ENCODE measurements at places on chromosomes 2 and 18.

DNA sequence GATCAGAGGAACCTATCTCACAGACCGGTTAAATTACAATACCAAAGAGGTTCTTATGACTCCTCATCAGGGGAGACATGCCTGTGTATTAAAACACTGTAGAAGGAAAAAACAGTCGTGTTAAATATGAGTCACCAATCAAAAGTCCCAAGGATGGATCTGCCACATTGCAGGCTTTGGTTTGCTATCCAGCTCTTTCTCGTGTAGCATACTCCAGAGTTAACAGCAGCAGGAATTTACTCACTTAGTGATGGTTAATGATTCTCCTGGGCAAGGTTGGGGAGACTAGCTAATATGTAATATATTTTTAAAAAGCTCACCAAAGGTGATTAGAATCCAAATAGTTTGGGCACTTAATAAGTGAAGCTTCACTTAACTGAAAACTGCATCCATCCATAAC is 109.7 kb downstream of the MBD5 start:
- DNase-seq, result no peak

DNA sequence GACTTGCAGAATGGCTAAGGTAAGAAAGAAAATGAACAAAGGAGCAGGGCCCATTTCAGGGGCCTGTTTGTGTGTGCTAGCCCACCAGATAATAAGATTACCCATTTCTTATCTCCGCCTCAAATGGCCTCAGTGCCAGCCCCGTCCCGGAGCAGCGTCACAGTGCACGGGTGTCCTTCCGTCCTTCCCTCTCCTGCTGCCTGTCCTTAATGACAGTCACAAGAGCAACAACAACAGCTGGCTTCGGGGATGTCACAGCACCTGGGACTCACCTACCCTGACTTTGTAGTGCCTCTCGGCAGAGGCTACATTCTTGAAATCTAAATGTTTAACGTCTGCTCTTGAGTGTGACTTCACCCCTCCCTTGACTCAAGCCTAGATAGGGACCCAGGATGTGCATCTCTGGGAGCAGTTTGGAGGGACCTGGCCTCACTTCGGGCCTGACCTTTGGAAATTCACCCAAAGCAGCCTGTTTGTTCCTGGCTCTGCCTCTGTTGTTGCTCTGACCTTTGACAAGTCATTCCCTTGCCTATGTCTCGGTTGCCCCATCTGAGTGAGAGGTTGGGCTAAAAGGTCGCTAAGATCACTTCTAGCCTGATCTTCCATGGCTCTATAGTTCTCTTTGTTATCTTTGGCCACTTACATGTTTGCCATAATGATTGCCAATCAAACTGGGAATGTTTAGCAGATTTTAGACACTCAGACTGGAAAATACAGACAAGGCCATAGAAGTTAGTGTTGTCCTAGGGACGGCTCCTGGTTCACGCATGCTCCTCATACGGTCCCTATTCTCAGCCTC is 122.5 kb downstream of the KLHL29 start:
- DNase-seq, result no peak

DNA sequence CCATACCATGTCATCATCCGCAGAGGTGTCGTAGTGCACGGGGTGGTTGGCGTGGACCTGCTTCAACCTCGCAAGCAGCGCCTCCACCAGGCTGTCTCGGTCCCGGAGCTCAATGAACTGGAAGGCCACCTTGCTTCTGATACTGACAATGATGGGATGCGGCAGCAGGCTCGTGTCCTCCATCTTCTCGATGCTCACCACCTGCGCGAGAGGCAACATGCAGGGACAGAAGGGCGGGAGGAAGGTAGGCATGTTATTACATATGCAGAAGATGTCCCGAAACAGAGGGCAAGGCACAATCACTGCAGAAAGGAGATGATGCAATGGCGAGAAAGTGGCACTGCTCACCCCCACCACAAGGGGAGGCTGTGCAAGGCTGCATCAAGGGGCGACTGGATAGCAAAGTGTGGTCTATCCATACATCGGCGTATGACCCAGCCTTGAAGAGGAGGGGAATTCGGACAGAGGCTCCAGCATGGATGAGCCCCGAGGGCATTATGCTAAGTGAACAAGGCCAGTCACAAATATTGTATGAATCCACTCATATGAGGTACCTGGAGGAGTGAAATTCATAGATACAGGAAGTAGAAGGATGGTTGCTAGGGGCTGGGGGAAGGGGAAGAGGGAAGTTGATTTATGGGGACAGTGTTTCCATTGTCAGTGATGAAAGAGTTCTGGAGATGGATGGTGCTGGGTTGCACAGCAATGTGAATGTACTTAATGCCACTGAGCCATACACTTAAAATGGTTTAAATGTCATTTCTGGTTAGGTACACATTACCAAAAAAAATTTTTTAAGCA is 36.6 kb downstream of the RPL31 start:
- no peak for DNase-seq

DNA sequence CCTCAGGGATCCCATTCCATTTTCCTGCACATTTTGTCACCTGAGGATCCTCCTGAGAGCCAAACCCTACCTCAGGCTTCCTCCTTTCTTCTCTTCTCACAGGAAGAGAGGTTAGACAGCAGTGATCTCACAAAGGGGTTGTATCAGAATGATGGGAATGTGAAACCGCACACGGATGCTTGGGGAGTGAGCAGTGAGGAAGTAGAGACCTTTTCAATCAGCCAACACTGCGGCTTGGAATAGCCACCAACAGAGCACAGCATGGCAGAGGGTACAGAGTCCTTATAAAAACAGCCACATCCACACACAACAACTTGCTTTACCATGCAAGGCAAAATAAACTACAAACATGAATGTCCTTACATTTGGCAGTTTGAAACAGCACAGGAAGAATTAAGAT is 8.7 kb downstream of the TMEM182 start:
- no peak for DNase-seq

- DNase-seq, result no peak
Measured at GRCh38 chr18:43547456-43547855, 270.2 kb upstream of the SYT4 start.

DNA sequence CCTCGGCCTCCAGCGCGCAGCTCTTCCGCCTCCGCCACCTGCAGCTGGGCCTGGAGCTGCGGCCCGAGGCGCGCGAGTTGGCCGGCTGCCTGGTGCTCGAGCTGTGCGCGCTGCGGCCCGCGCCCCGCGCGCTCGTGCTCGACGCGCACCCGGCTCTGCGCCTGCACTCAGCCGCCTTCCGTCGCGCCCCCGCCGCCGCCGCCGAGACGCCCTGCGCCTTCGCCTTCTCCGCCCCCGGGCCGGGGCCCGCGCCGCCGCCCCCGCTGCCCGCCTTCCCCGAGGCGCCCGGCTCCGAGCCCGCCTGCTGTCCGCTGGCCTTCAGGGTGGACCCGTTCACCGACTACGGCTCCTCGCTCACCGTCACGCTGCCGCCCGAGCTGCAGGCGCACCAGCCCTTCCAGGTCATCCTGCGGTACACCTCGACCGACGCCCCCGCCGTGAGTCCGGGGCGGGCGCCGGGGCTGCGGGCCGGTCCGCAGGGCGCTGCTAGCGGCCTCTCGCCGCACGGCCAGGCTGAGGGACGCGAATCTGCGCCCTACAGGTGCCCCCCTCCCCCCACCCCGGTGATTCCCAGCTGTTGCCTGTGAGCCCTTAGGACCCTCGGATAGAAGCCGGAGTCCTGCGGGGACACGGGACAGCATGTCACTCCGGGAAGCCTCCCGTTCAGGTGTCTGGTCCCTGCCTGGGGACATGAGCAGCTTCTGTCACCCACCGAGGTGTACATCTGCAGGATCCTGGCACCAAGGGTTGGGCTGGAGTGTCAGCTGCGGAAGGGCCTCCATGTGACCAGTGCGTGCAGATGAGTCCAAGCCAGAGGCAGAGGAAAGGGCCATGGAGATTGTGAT is 616 bp downstream of the RNPEPL1 start:
- no peak for DNase-seq

GRCh38 chr2:64092502-64092901 is 51.7 kb downstream of the PELI1 start:
- DNase-seq, result no peak

- no peak for DNase-seq
Measured at GRCh38 chr2:166365803-166366420, 9.8 kb downstream of the SCN9A start.

DNA sequence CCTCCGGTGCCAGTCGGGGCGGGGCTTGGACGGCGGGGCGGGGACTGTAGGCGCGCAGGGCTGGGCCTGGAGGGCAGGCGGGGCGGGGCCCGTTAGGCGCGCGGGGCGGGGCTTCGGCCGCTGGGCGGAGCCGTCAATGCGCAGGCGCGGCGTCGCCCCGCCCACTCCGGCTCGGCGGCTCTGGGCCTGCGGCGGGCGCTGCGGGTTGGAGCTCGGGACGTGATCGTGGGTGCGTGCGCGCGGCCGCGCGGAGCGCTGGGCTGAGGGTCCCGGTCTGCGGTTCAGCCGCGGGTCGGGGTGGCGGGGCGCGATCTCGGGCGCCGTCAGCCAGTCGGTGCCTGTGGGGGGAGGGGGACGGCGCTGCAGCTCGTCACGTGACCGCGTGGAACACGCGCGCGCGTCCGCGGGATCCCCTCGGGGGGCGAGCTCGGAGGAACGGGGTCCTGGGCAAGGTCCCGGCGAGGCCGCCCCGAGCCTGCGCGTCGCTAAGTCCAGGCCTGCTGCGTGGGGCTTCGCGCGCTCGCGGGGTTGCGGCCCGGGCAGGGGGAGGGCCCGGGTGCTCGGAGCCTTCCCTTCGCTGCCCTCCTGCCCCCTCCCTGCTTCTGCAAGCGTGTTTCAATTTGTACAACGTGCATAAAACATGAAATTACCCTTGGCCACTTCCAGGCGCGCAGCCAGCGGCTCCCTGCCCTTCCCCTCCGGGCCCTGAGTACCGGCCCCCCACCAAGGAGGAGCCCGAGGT is at the start of gene D2HGDH:
D2HGDH (plus strand) TSS at position 164 of the 742 bp plus-strand sequence. CDS start 595 bp downstream, outside the sequence.
- peak; percentile 93 for DNase-seq

- DNase-seq, result no peak
Measured at GRCh38 chr2:200399636-200400035, 93.1 kb downstream of the SPATS2L start.

GRCh38 chr2:200609028-200609614 is 23.3 kb downstream of the AOX1 start:
- no peak for DNase-seq

DNA sequence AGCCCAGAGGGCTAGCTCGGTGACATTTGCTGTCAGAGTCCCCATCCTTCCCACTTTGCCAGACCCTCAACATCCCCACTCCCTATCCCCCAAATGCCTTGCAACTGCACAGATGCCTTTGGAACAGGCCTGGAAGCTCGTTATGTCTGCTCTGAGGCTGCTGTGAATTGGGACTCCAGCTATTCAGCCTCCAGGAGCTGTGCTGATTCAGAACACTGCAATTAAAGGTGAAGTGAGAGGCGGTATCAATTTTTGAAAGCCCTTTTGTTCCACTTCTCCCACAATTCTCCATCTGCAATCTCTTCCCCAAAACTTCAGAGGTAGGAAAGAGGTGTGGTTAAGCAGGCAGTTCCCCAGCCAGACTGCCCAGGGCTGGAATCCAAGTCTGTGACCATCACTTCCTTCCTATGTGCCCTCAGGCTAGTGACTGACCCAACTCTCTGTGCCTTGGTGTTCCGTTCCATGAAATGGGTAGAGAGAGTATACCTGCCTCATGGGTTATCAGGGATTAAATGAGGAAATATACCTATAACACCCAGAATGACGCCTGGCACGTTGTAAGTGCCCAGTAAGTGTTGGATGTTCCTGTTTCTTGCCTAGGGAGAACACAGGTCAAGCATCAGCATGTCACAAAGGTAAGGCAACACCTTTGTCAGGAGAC is 17.5 kb downstream of the NOSTRIN start:
- no peak for DNase-seq

DNA sequence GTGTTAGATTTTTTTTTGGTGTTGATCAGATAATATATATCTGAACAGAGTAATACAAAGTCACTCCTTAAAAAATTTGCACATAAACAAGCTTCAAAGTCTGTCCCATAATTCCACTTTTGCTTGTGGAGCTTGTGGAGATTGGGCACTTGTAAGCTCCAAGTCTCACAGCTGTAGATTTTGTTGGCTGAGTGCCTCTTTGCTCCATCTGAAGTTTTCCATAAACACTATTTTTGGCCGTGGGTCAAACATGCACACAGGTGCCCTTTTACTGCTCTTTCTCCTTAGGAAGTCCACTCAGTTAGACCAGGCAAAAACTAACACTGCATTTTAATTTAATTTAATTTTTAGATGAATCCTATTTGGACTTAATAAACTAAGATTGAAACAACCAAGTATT is 3.6 kb upstream of the KCNJ13 start:
- no peak for DNase-seq

DNA sequence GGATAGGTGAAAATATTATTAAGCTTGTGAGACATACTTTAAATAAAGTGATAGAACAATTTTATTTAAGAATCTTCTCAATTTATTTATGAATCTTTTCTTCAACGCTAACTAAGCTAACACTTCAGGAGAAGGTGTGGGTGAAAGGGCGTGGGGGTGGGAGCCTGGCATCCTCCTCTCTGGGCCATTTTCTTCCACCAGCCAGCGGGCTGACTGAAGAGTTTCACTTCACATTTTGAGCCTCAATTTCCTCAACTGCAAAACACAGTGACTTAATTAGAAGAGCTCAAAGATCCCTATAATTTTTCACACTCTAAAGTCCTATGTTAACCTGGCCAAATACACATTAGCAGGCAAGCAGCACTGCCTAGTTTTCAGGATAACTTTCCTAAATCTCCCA is 94.8 kb downstream of the FTCDNL1 start:
- no peak for DNase-seq

GRCh38 chr2:194545978-194546377 is 1111.0 kb upstream of the SLC39A10 start:
- no peak for DNase-seq

GRCh38 chr2:240994171-240994896 is 4.1 kb upstream of the SNED1 start:
- DNase-seq, result no peak

- no peak for DNase-seq
Measured at GRCh38 chr2:239443666-239444567, 43.1 kb upstream of the HDAC4 start.

- DNase-seq, result no peak
Measured at GRCh38 chr2:182090486-182090885, 104.8 kb downstream of the PPP1R1C start.

GRCh38 chr2:221572821-221573429 is 821 bp upstream of the EPHA4 start:
- DNase-seq, result no peak
